ENCODE measurements at places on chromosomes 1 and 21.

DNA sequence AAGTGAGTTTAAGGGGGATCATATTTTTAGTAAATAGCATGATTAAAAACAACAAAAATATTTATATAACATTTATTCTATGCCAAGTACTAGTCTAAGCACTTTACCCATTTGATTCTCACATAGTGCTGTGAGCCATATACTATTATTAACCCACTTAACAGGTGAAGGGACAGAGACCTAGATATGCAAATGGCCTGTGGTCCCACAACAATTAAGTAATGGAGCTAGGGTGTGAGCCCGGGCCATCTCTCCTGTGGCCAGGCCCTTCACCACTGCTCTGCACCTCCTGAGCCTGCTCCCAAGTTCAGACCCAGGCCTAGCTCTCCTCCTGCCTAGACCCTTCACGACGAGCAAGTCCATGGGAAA lies 537 bp downstream of the ASCL5 start:
- no peak for DNase-seq

DNA sequence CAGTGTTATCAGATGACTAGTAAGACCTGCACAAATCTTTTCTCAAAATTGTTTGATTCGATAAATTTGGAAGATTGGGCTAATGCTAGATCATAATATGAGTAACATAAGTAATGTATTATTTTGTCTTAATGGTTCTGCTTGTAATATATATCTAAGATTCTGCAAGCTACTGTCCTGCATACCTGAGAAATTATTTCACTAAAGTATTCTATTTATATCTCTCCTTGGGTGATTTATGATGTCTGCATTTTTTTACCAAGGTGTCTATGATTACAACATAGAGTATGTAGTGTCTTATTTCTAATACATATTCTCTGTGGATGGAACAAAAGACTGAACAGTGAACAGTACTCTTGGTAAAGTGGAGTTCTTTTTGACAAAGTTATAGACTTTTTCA lies 166.6 kb downstream of the CLEC20A start:
- DNase-seq: no peak

DNA sequence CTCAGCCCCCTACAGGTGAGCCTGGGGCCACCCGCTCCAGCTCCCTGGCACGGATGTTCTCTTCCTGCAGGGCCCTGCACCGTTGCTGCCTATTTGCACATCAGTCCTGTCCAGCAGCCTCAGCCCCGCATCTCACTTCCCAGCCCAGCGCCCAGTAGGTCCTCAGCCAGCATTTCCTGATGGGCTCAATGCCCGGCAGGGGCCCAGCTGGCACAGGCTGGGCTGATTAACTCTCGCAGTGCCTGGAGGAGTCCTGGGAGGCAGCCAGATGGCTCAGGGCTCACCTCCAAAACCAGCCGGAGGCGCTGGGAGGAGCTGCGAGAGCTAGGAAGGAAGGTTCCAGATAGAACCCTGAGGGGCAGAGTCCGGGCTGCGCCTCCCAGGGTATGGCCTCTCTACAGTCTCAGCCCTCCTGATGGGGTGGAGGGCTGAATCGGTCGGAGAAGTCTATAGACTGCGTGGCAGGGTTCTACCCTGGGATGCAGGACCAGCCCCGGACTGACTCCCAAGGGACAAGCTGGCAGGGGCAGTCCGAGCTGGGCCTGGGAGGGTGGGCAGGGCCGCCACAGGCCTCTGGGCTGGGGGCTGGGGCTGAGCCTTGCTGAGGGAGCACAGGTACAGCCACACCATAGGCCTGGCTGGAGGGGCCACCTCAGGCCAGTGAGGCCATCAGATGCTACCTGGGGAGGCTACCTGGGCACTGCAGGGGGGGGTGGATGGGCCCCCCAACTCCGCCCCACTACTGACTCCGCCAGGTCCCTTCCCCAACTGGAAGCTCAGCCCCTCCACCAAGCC lies 19.2 kb upstream of the CLSTN1 start:
- DNase-seq: no peak

DNA sequence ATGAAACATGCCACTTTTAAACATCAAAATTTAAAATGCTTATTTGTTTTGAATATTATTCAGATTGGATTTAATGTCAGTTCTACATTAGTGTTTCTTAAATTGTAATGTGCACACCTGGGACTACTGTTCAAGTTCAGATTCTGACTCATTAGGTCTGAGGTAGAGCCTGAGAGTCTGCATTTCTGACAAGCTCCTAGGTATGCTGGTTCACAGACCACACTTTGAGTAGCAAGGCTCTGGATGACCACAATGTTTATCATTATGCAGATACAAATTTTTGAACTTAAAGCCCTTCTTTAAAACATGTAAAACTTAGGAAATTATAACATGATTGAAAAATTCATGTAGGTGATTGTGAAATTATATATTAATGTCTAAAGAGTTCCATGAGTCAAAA lies 40.2 kb downstream of the TTLL7 start:
- DNase-seq: no peak

GRCh38 chr1:215568299-215568692 lies 1.2 kb downstream of the KCTD3 start:
- no peak for DNase-seq

GRCh38 chr1:227369102-227369760 lies 50.9 kb upstream of the CDC42BPA start:
- no peak for DNase-seq

- no peak for DNase-seq
Observed at GRCh38 chr21:33035147-33035546, 9.4 kb downstream of the OLIG2 start.

DNA sequence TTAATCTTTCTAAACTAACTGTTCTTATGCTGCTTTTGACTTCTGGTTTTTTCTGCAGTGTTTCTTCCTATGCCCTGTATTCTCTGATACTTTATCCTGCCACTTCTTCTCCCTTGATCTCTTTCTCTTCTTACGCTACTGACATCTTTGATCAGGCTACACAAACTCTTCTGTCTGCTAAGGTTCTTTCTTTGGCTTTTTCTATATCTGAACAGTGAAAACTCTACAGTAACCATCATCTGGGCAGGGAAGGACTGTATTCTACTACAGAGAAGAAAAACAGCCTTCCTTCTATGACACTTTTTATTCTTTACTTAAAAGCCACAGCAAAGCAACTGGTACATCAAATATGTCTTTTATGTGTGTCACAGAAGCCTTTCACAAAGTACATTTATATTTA lies 7.4 kb upstream of the NEXN start:
- no peak for DNase-seq

DNA sequence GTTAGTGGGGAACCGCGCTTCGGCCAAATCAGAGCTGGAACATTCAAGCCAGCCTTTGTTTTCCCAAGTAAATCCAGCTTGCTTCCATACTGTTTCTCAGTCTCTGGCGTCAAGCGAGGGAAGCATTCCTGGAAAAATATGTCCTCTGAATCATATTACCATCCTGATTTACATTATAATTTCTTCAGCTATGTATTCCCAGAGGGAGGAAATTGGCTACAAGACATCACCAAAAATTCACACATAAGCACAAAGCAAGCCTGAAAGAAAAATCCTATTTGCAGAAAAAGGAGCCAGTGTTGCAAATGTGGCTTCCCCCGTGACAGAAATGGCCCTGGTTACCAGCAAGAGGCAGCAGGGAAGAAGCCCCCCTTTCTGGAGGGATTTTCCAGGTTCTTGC lies 233.3 kb downstream of the KCNJ6 start:
- DNase-seq: no peak

GRCh38 chr1:8267307-8267706 lies 50.6 kb upstream of the SLC45A1 start:
- no peak for DNase-seq

- DNase-seq: no peak
Observed at GRCh38 chr1:50108497-50109059, at the start of gene ELAVL4. Gene ELAVL4, plus strand, starts transcription at chr1:50108920. Its CDS starts 270 bp downstream, at chr1:50109190.

DNA sequence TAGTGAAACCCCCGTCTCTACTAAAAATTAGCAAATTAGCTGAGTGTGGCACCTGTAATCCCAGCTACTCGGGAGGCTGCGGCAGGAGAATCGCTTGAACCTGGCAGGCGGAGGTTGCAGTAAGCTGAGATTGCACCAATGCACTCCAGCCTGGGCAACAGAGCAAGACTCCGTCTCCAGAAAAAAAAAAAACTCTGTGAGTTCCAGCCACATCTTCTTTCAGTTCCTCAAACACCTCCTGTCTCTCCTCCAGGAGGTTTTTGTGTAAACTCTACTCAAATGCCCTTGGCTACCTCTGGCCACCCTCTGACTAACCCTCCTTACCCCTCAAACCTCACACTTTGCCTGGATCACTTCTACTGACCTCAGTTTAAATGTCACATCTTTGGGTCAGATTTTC lies 38.1 kb downstream of the RCSD1 start:
- DNase-seq: no peak

DNA sequence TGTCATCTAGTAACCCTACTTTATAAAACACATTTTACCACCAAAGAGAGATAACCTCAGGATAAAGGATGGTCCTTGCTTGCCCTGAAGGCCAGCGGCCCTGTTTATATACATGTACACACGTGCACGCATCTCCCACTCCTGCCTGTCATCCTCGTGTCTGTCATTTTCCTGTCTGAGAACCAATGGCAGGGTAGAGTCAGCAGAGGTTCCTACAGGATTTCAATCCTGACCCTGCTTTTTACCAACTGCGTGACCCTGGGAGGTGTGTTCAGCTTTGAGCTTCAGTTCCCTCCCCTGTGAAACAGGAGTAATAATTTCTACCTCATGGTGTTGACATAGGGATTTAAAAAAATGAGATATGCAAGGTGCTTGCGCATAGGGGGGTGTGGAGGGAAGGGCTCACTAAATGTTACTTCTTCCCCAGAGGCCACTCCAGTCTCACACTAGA lies 12.3 kb upstream of the RASSF5 start:
- DNase-seq: no peak

GRCh38 chr1:237235091-237235490 lies 193.1 kb downstream of the RYR2 start:
- DNase-seq: no peak

DNA sequence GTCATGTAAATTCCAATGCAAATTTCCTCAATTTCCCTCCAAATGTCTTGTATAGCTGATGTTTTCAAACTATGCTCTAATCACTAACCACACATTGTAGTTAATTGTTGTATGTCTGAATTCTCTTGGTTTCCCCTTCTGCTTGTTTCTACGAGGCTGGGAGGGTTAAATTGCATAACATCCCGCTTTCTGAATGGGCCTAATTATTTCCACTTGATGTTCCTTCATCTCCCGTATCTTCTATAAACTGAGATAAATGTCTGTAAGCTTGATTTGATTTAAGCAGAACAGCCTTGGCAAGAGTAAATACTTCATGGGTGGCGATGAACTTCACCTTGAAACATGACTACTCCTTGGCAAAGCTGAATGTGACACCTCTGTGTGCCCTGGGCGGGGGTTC lies 72.2 kb downstream of the SERINC2 start:
- DNase-seq: no peak

GRCh38 chr1:78370779-78371482 lies 119.8 kb upstream of the PTGFR start:
- DNase-seq: no peak

DNA sequence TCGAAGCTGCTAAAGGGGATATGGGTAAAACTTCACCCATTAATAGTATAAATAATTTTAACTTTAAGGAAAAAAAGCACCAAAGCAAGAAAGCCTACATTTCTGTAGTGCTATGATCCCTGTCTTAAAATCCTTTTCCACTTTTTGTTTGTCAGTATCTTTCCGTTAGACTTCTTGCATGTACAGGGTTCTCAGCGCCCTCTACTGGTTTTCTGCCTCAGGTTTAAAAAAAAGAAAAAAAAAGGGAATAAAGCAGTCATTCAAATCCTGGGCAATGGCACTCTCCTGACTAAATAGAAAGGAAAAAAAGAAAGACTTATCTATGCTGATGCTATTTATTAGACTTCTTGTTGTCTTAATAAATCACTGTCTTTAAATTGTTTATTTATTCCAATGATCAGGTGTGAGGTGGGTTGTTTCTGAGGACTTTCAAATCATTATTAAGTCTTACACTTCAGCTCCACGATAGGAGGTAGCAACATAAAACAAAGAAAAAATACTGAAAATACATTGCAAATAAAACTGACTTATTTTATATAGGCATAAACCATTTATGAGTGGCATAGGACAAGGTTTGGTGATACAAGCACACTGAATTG lies 475.4 kb upstream of the NR5A2 start:
- no peak for DNase-seq

- no peak for DNase-seq
Observed at GRCh38 chr21:42654179-42654912, 925 bp downstream of the PDE9A start.

DNA sequence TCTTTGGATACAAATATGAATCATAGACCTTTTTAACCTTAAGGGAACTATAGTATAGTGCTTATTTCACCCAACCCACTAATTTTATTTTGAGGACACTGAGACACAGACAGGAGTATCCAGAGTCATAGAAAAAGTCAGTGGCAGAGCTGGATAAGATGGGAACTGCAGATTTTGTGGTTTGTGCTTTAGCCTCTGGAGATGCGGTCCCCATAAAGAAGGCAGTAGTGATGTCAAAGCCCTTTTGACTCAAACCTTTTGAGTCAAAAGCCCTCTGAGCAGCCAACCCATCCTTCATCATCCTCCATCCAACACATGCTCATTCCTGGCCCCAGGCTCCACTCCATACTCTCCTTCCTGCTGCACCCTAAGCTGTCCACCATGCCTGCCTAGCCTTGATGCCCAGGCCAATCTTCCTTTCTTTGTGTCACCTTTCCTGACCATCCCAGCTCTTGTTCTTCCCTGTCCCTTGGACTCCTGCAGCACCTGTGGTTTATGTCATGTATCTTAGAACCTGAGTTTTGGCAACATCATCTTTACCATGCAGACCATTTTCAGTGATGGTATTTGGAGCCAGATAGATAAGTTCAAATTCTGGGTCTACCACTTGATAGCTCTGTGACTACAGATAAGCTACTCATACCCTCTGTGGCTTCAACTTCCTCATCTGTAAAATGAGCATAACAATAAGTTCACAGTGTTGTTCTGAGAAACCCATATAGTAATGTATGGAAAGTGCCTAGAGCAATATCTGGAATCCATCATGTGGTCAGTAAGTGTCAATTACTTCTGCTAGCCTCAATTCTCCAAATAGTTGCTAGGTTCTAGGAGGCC lies 20.1 kb downstream of the SLAMF1 start:
- no peak for DNase-seq

GRCh38 chr21:44983421-44984206 lies 43.8 kb downstream of the SLX9 start:
- DNase-seq: no peak

GRCh38 chr21:25733859-25734653 lies 648 bp downstream of the ATP5PF start:
- DNase-seq: no peak

DNA sequence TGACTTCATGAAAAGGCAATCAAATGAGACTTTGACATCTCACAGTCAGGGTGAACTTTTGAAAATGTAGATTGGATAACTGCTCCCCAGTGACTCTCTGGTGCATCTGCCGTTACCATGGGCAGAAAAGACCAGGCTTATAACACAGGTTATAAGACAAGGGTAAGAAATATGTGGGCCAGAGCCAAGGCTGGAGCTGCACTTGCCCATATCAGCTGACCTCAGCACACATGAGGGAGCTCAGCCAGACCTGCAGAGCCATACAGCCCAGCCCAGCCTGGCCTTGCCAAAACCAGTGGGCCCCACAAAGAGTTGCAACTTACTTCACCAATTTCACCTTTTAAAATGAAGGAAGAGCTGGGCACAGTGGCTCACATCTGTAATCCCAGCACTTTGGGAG lies 11.7 kb upstream of the RGS2 start:
- DNase-seq: no peak

- no peak for DNase-seq
Observed at GRCh38 chr1:182235604-182235951, 156.0 kb downstream of the GLUL start.

- DNase-seq: no peak
Observed at GRCh38 chr1:197696372-197696771, 78.9 kb downstream of the DENND1B start.

Measured in activated CD8-positive, alpha-beta memory T cell treated with anti-CD3 and anti-CD28 coated beads for 4 hours (primary cell).